ENCODE measurements at places on chromosomes 2 and 18.

GRCh38 chr2:181183878-181184542 is 203.6 kb downstream of the UBE2E3 start:
- DNase-seq = no peak

DNA sequence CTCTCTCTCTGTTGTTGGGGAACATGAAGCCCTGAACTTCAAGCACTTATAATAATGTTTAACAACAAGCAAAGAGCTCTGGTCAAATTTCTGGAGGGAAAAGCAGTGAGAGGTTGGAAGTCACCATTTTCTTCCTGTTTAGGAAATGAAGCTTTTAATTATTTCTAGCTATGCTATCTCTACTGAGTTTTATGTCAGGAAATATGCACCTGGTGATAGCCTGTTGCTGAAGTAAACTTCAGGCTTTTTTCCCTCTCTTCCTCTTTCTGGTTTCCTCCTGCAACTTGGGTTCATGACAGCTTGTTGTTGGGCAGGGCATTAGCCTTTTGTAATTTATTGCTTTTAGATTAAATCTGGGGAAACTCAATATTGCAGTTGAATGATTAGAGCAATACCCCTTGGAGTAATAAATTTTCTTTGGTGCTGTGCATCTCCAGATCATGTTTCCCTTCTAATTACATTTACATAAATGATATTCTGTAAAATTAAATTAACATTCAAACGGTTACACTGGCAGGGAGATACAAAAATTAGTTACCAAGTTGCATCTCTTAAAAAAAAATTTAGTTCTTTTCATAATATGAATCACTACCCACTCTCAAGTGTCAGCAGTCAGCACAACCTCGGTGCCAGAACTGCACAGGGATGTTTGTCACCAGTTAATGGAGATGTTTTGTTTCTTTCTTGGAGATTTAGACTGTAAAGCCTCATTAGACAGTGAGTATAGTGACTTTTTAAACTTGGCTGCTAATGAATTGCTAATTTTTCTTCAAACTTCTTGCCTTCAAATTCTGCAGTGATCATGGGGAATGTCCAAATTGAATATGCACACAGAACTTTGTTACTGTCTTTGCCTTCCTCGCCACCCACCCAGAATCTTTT is 466.6 kb upstream of the ETAA1 start:
- DNase-seq = no peak

DNA sequence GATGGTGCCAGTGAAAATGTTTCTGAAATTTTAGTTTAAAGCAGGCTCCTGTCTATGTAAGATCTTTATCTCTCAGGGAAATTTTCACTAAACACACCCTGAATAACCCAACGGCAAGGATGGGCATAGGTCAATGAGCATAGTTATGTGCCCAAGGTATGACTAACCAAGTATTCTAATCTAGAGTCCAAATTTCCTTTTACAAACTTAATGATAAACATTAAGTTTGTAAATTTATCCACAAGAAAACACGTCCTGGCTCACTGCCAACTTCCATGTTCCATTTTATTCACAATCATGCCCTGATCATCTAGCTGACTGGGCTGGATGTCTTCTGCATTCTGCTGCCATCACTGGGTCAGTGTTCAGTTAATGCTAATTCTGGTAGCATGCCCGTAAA is 151.2 kb downstream of the SRBD1 start:
- peak; percentile 10 for DNase-seq

DNA sequence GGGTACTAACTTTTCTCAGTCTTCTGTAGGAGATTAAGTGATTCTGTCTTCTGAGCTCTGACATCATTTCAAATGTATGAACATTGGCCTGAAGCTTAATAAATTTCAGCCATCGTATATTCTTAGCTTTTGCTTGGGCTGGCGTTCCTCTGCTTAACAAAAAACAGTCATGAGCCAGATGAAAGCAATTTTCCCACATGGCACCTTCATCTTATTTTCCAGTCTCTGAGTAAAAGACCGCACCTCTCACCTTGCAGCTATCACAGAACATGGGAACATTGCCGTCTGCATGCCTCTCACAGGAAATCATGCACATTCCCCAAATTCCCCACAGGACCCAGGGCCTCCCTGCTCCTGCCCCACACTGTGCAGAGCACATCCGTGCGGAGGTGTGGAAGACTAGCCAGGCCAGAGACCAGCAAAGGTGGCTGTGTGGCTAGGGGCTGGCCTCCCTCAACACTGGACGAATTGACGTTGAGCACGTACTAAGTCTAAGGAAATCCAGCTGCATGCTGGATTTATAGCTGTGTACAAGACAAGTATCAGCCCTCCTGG is 531.8 kb upstream of the ID2 start:
- DNase-seq = peak; percentile 64

DNA sequence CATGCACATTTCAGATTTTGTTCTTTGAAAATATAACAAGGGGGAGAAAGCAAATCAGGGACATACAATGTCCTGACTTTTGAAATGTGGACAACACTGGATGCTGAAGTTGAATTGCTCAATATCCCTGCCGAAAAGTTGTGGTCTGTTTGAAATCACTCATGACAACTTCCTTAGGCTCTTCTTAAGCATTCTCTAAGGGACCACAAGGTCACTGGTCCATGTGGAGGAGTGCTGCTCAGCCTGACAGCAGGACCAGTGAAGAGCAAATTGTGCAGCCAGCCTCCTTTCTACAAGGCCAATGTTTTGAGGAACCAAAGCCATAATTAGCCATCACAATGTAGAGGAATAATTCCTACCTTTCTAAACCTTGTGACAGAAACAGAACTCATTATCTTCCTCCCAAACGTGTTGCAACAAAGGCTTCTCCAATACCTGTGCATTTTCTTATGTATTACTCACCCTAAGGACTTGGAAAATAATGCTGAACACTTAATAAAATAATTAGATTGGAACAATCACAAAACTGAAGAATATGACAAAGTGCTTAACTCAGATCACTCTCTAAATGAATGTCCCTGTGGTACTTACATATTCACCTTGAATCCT is 1477.6 kb upstream of the NXPH2 start:
- DNase-seq = no peak

DNA sequence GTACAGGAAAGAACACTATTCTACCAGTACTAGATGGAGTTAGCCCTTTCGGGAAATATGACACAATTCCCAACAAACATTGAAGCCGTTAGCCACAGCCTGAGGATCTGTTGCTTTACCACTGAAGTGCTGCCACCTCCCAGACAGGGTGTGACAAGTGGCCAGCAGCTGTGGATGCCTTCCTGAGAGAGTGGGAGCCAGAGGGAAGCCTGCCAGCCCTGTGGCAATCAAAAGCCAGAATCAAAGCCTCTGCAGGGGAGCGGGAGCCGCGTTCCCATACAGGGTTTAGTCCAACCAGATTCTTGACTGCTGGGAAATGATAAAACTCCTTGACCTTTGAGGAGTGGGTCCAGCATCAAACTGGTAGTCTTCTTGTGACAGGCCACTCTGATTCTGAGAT is 38.0 kb downstream of the SLC4A1AP start:
- no peak for DNase-seq

GRCh38 chr18:32386471-32386870 is 84.2 kb downstream of the GAREM1 start:
- peak; percentile 14 for DNase-seq

- no peak for DNase-seq
Measured at GRCh38 chr18:11137400-11137799, 12.0 kb downstream of the PIEZO2 start.

DNA sequence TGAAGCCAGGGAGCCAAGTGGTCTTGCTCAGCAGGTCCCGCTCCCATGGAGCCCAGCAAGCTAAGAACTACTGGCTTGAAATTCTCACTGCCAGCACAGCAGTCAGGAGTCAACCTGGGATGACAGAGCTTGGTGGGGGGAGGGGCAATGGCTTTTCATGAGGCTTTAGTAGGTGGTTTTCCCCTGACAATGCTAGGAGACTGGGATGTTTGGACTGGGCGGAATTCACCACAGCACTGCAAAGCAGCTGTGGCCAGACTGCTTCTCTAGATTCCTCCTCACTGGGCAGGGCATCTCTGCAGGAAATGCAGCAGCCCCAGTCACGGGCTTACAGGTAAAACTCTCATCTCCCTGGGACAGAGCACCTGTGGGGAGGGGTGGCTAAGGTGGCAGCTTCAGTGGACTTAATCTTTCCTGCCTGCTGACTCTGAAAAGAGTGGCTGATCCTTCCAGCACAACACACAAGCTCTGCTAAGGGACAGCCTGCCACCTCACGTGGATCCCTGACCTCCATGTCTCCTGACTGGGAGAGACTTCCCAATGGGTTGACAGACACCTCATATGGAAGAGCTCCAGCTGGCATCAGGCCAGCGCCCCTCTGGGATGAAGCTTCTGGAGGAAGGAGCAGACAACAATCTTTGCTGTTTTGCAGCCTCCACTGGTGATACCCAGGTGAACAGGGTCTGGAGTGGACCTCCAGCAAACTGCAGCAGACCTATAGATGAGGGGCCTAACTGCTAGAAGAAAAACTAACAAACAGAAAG is 349.7 kb upstream of the ST6GAL2 start:
- DNase-seq = no peak

DNA sequence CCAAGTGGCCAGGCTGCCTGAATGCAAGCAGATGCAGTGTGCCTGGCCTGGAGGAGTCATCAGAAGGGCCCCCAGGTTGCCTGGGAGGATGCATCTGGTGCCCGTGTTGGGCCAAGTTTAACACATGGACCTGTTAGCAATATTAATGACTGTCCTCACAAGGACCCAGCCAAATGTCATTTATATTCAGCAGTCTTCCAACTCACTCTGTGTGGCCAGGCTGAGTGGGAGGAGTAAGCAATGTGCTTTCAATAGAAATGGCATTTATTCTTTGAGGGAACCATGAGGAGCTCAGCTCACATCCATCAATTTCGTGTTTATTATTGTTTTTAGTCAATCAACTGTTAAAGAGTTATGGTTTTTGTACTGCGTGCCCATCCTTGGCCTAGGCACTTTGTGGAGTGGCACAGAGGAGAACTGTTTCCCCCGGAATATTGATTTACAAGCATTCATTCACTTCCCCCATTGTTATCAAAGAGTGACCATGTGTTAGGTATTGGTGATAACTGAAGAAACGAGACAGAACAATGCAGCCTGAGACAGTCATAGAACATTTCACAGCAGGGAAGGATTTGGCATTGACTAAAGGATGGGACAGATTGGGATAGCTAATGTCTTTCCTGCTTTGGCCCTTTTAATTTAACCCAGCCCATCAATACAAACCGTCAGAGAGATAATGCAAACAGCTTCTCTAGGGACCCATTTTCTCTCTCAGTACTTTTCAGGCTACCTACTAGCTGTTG is 725.2 kb downstream of the TSN start:
- no peak for DNase-seq

- peak; percentile 44 for DNase-seq
Measured at GRCh38 chr2:11699686-11700670, 30.0 kb upstream of the NTSR2 start.

DNA sequence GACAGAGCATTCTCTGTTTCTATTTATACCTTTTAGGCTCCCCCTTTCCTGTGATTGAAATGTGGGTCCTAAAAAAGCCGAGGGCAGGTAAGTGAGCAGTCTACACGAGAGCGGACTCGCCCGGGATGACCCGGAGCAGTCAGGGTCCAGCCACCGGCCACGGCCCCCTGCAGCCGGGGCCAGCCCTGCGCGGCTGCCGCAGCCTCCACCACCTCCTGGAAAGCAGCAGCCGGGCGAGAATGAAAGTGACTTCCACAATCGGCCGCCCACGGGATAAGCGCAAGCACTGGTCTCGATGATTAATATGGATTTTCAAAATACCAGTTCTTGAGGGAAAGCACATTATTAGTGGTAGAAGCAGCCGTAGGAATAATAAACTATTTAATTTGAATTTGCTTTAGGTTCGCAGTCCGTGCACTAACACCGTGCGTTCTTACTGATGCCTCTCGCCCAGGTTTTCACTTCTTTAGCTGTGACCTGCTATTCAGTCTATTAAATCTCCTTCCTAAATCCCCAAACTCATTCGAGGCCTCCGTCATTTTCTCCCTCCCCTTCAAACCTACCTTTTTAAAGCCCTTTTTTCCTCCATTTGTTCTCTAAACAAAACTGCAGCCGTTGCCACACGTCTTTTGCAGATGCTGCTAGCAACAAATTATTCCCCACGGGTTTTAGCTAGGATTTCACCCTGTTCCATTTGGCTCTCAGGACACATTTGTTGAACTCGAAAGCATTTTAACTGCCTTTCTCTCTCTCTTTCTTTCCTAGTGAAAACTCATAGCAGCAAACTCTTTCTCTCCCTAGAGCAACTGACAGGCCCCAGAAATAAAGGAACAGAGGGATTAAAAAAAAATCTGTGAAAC is 1015.1 kb upstream of the PIK3C3 start:
- DNase-seq = no peak

GRCh38 chr2:101574622-101575021 is 99.7 kb upstream of the RFX8 start:
- no peak for DNase-seq

GRCh38 chr2:950080-950966 is at the start of gene SNTG2:
Gene SNTG2 (plus strand): TSS chr2:950849. CDS start chr2:950997, 148 bp downstream.
- DNase-seq = peak; percentile 28

DNA sequence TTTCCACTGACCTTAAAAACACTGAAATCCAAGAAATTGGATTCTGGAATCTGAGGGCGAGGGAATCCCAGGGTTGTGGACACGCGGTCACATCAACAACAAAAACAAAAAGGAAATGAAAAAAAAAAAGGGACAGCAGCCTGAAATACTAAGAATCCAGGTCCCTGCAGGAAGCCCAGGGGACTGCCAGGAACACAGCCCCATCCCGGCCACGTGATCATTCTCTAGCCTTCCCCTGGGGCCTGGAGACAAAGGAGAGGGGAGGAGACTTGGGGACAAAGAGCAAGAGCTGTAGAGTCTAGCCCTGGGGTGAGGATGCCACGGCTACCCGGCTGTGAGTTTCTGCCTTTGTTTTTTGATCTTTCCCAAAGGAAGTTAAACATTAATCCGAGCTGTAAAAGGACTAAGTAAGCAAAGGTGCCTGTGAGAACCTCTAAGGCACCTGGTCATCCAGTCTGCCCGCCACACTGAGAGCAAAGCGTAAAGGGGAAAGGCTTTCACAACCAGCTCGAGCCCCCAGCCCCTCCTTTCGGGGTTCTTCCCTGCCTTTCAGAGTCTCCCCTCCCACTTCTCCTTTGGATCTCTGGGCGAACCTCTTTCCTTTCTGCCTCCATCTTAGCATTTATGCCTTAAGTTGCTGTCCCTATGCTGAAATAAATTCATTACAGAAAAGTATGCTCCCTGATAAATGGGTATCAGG is 57.9 kb upstream of the MSH2 start:
- peak; percentile 99 for DNase-seq

- peak; percentile 10 for DNase-seq
Measured at GRCh38 chr2:21291426-21291825, 167.7 kb downstream of the TDRD15 start.

DNA sequence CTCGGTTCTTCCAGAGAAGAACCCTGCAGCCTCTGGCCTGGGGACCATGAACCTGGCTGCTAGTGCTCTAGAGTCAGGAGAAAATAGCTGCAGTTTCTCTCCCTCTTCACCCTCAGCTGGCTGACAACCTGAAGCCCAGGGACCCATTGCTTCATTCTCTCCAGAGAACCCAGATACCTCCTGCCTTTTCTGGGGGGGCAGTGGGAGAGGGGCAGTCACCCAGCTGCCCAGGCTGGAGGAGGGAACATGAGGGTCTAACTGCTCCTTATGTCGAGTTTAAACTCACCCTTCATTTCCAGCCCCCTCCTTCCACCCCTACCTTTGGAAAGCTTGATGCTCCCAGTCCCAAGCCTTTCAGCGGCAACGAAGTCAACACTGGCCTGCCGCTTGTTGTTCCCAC is 7.6 kb upstream of the ZFAND2B start:
- no peak for DNase-seq

- DNase-seq = no peak
Measured at GRCh38 chr2:21763501-21763900, 639.7 kb downstream of the TDRD15 start.
